ENCODE measurements at places on chromosomes 3 and 15.
A peak's percentile ranks its signal among the peaks of the same experiment; 100 is the strongest.

GRCh38 chr15:62382046-62382445 lies 217.0 kb upstream of the C2CD4B start:
- no peak for DNase-seq

- no peak for DNase-seq
Measured at GRCh38 chr3:179666030-179666429, 13.2 kb downstream of the USP13 start.

GRCh38 chr15:91782221-91782620 lies 71.3 kb upstream of the SLCO3A1 start:
- DNase-seq, result no peak

GRCh38 chr3:153666991-153667740 lies 454.0 kb upstream of the ARHGEF26 start:
- no peak for DNase-seq

DNA sequence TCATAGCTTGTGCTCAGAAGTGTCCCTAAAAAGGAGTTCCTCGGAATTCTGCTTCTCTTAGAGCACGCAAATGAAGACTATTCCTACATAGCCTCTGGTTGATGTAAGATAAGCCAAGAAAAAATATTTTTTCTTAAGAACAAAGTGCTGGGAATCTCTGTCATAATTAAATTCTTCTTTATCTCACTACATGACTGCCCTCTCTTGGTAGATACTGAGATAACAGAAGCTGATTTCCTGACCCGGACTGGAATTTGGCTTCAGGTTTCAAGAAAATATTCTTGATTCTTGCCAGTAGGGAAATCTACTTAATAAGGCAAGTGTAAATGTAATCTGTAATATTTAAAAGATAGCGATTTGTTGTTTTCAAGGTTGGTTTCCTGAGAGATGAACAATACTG lies 31.3 kb upstream of the SETMAR start:
- no peak for DNase-seq

GRCh38 chr15:31328969-31329639 lies 2.5 kb downstream of the KLF13 start:
- DNase-seq, result peak; percentile 44

- no peak for DNase-seq
Measured at GRCh38 chr3:14057701-14058100, 67.0 kb downstream of the CHCHD4 start.

- DNase-seq, result no peak
Measured at GRCh38 chr15:92887869-92888268, 12.3 kb upstream of the CHD2 start.

DNA sequence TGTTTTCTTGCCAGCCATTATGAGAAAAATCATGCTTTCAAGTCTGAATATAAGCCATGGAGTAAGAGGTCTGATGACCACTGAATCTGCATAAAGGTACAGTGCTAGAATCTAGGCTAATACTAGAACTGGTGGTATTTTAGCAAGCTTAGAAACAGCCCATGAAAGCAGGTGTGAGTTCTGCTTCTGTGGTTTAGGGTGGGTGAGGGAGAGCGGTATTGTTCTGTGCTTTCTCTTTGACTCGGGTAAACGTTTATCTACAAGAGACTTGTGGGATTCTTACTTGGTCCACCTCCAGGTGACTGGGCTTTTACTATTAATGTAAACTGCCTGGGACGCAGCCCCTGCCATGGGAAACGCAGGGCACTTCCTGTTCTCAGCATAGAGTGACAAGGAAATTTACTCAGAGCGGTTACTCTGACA lies 55.2 kb downstream of the PGPEP1L start:
- no peak for DNase-seq

GRCh38 chr3:177475356-177475665 lies 278.0 kb upstream of the TBL1XR1 start:
- no peak for DNase-seq

DNA sequence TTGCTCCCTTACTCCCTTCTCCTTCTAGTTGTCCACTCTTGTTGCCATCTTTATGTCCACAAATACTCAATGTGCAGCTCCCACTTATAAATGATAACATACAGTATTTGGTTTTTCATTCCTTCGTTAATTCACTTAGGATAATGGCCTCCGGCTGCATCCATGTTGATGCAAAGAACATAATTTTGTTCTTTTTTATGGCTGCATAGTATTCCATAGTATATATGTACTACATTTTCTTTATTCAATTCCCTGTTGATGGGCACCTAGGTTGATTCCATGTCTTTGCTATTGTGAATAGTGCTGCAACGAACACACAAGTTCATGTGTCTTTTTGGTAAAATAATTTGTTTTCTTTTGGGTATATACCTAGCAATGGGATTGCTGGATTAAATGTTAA lies 21.3 kb upstream of the P3H2 start:
- DNase-seq, result no peak

GRCh38 chr15:78239811-78240210 lies 5.4 kb upstream of the ACSBG1 start:
- no peak for DNase-seq

DNA sequence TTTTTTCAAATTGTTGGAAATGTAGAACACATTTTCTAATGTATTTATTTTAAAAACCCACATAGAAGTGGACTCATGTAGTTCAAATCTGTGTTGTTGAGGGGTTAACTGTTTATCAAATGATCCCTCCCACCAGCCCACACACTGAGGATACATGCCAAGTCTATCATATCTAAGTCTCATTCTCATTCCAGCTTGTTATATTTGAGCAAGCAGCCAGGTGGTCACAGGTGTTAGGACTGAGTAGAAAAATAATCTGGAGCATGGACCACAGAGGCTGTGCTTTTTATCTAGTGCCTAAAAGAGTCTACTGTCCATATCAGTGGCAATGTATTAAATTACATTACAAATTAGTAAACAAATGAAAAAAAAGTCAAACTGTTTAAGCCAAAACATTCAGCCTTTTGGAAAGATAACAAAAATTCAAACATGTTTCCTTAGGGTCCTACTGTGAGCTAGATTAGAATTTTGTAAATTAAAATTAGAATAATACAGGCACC lies 20.7 kb upstream of the SPESP1 start:
- no peak for DNase-seq

DNA sequence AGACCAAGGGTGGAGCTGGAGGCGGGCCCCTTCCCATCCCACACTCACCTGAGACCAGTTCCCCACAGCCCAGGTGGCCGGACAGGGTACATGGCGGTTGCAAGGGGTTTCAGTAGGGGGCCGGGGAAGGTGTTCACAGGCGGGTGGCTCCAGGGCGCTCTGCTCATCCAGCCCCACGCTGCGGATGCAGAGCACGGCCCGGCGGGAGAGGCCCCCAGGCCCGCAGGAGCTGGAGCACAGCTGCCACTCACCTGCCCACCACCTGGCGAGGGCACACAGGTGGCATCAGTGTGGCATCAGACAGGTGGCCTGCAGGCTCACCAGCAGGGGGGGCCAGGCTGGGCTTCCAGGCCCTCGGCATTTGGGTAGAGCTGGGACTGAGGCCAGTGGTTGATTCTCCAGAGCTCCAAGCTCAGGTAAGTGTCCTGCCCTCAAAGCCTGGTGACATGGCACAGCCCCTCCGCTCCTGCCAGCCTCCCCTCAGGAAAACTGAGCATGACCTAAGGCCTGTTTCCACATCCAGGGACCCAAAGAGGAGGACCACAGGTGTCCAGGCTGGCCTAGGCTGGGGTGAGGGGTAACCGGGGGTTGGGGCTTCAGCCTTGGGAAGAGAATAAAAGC lies 43.8 kb downstream of the ADAMTS7 start:
- DNase-seq, result no peak

DNA sequence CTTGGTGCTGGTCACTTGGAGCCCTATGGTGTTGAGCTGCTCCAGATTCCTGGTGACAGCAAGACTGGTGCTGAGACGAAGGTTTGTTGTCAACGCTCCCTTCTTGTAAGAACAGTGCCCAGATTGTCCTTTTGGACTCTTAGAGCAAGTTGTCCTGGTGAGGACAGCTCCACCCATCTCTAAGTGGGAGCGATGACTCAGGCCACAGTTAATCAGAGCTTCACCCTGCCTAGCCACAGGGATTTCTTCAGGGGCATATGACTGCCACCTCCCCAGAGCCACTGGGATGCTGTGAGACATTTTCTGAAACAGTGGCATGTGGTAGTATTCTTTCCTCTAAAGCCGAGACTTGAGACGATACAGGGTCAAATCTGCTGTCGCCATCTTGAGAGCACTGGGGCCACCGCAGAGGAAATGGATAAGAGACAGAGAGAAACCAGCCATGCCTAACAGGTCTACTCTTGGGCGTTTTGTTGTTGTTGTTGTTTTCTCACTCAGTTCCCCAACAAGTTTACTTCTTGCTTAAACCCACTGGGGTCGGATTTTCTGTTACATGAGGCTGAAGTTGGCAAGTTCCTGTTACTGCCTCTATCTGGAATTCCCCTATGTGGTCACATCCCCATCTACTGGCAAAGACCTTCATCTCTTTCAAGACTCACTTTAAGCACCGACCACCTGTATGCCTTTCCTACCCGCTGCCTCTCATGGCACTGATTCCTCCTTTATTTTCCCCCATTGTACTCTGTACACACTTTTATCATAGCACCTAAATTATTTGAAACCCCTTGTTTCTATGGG lies 16.0 kb upstream of the PCOLCE2 start:
- DNase-seq, result no peak

GRCh38 chr15:39784125-39784524 lies 1.5 kb upstream of the FSIP1 start:
- no peak for DNase-seq

DNA sequence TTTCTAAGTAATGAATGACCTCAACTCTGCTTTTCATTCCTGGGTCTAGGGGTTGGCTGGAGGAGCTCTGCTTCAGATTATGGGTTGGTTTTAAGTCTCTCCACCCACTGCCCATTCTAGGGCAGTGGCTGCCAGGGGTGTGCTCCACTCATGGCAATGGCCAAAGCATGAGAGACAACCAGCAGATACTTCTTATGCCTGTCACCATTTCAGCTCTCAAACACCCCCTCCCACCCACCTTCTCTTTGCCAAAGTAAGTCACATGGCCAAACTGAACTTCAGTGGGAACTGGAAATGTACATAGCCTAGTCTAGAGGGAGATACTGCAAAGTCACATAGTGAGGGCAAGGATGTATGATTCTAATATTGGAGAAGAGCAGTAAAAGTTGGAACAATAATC lies 285.3 kb downstream of the RPLP1 start:
- no peak for DNase-seq

DNA sequence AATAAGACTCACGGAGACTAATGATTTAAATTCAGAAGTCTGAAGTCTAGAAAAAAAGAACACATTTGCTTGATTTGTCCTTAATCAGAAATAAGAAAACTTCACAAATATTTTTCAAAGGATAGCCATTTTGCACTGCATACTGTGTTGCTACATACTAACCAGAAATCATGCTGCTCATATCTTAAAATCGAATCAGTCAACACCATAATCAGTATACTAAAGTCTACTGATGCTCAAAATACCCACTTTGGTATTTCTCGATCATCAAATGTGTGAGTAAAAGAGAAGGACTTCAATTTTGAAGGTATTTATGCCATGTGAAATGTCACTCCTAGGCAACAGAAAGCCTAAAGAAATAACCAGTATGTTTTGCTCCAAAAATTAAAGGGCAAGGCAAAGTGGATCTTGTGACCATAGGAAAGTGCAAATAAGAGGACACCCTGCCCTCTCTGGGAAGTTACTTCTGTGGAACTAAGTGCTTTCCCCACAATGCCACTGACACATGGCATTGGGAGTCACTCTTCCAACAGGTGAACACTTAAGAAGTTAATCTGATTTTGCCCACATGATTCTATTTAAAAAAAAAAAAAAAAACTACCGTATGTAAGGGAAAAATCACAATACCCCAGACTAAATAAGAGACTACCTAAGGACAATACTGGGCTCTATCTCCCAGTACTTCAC lies 2.7 kb downstream of the LRIG1 start:
- no peak for DNase-seq

- DNase-seq, result no peak
Measured at GRCh38 chr3:62159709-62160092, 213.6 kb downstream of the FEZF2 start.

- DNase-seq, result no peak
Measured at GRCh38 chr3:48747706-48748105, 30.7 kb upstream of the IP6K2 start.

GRCh38 chr3:171491361-171491760 lies 31.2 kb upstream of the TNIK start:
- no peak for DNase-seq

- DNase-seq, result peak; percentile 57
Measured at GRCh38 chr3:119294696-119295671, 801 bp downstream of the ARHGAP31 start.

GRCh38 chr15:89034305-89034704 lies 54.0 kb upstream of the ABHD2 start:
- DNase-seq, result no peak

DNA sequence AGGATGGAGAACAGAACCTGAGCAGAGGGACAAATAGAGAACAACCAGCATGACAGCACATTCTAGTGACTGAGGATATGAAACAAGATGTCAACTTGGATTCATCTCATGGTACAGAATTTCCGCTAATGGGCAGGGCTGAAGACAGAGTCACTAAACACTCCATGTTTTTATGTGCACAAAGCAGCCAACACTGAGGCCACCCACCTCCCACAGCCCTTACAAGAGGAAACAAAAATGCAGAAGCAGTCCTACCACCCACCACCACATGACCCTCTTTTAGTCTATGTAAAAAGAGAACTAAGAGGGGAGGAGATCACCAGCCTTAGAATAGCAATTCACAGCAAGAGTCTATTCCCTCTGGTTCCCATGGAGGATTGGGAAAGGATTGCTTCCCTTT lies 131.4 kb upstream of the UBE2E2 start:
- no peak for DNase-seq

GRCh38 chr15:63715818-63716217 lies 117.9 kb downstream of the HERC1 start:
- DNase-seq, result no peak

- DNase-seq, result no peak
Measured at GRCh38 chr3:43087249-43087776, 18.6 kb downstream of the POMGNT2 start.

DNA sequence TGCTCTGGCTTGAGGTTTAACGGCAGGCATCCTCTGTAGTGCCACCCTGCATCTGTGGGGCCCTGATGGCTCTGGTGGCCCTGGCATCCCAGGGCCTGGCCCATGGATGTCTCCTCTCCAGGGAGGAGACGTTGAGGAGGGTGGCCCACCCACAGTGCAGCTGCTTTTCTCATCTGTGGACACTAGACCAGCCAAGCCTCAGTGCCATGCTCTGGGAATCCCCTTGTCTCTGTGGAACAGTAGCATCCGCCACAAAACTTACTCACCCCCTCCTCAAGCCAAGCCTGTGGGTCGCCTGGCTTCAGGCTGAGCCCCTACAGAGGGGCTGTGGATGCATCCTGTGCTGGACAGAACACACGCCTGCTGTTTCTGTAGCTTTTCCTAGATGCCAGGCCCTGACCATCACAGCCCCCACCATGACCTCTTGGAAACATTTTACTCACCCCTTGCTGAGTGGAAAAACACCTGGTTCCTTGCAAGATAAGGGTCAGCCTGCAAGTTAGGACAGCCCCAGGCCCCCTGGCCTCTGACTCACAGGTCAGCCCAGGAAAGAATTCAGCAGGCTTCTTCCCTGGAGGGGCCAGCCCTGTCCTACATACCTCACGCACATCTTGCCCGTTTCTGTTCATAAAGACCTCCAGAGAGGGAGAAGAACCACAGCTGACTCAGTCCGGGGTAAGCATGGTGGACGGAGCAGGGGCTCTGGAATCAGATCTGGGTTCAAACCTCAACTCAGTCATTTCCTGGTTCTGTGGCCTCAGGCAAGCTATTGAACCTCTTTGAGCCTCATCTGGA lies 19.0 kb downstream of the PAK6 start:
- DNase-seq, result no peak
